T-helper 17 cell (primary cell): ENCODE measurements at places on chromosomes 2 and 18.

- no peak for DNase-seq
Measured at GRCh38 chr2:217219164-217219520, 359.3 kb upstream of the TNP1 start.

- no peak for DNase-seq
Measured at GRCh38 chr2:18345848-18346247, 214.6 kb downstream of the RDH14 start.

GRCh38 chr2:120593921-120594686, 141.6 kb upstream of the GLI2 start:
- DNase-seq: no peak

GRCh38 chr2:239322416-239323086, 78.3 kb downstream of the HDAC4 start:
- no peak for DNase-seq

- DNase-seq: no peak
Measured at GRCh38 chr18:24023185-24023814, 8.7 kb downstream of the TTC39C start.

DNA sequence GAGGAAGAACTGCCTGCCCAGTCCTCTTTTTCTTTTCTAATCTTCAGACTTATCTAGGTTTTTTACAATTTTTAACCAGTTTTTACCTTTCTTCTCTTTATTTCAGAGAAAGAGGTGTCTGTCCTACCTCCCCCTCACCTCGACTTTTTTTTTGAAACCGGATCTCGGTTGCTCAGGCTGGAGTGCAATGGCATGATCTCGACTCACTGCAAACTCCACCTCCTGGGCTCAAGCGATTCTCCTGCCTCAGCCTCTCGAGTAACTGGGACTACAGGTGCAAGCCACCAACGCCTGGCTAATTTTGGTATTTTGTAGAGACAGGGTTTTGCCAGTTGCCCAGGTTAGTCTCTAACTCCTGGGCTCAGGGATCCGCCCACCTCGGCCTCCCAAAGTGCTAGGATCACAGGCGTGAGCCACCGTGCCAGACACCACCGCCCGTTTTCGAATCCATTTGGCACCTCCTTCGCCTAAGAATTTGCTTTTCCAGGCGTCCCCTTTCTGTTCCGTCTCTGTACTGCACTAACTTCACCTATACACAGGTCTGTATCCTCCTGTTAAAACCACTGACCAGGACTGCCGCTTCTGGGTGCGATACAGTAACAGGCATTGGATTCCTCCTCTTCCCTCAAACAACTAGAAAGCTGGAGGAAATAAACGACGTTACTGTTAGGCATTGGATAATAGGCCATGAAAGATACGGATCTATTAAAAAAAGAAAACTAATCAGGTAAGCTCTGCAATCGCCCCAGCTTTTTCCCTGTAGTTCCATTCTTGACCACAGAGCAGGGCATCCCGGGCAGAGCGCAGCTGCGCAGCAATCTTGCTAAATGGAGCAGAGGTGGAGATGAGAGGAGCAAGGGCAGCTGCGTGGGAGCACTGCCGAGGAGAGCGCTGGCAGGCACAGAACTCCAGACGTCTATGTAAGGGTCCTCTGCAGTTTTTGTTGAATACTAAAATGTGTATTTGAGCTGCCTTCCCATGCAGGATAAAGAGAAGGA, 69.9 kb downstream of the ZC3H6 start:
- DNase-seq: no peak

DNA sequence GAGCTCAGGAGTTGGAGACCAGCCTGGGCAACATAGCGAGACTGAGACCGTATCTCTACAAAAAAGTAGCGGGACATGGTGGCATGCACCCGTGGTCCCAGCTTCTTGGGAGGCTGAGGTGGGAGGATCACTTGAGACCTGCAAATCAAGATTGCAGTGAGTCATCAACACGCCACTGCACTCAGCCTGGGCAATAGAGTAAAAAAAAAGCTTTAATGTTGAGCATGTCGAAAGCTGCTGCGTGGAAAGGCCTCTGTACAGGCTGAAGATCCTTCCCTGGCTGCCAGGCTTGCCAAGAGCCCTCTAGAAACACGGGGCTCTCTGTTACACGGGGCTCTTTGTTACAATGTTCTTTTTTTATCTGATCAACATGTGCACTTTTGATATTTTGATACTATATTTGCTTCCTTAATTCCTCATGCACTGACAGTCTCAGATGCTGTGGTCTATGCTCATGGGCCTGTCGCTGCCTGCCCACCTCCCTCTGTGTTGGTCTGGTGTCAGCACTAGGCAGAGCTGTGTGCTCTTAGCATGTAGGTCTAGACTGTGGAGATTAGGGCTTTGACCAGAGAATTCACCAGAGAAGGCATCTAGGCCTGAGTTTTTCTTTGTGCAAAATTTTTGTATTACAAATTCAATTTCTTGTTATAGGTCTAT, 18.7 kb downstream of the CLK1 start:
- no peak for DNase-seq

DNA sequence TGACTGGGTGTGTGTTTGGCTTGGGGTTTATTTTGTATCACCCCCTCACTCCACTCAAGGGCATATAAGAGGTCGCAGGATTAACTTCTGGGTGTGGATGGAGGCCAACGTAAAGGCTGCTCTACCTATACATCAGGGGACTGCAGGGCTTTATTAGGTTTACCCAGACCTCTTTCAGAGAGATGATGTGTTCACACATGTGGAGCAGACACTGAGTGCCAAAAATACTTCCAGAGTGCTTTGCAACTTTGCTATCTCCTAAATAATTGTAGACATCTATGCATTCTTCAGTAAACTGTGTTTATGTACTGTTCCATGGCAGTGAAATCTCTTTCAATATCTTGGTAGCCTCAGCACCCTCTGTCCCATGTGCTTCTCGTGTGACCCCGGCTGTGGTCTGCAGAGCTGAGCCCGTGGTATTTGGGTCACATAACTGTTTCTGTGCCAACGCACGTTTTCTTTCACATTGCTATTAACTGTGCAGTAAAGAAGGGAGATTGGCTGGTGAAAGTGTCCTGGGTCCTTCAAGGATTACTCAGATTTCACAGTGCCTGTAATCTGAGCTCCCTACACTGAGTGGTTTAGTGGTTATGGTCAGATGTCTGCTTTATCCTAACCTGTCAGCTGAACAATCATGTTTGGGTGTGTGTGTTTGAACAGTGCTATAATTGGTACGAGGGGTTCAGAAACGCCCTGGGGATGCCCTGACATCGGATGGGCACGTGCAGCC, 208.1 kb downstream of the VAPA start:
- DNase-seq: no peak

GRCh38 chr2:178422097-178422496, 28.9 kb downstream of the PRKRA start:
- DNase-seq: no peak

DNA sequence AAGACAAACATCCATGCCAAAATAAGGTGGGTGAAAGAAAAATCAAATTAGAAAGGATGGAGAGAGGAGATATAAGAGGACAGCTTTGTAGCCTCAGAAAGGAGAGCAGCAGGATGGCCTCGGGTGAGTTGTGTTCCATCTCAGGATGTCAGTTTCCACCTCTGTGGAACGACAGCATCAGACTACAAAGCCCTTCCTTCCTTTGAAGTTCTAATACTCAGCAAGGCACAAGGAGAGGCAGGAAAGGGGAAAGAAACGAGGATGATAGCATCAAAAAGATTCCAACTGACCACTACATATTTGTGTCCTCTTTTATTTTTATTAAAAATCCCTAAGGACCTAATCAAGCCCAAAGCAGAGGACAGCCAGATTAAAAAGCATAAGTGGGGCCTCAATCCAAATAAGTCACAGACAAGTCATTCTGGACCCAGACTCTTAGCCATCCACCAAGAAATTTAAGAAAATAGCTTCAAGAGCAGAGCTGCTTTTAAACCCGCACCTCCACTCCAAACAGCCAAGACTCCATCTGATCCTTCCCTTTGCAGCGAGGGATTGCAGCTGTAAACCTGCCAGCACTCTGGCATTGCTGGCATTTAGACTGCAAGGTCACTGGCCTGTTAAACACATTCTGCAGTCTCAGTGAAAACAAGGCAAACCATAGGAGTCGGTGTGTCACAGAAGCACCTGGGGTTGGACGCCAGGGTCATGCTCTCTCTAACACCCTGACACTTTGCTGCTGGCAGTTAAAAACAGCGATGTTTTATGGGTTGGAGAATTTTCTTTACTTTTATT, 314.5 kb upstream of the CHAC2 start:
- no peak for DNase-seq
